Suppressor macrophage treated with lipopolysaccharide for 1 hour (primary cell): ENCODE measurements at places on chromosomes 4 and X.
A peak's percentile ranks its signal among the peaks of the same experiment; 100 is the strongest.

DNA sequence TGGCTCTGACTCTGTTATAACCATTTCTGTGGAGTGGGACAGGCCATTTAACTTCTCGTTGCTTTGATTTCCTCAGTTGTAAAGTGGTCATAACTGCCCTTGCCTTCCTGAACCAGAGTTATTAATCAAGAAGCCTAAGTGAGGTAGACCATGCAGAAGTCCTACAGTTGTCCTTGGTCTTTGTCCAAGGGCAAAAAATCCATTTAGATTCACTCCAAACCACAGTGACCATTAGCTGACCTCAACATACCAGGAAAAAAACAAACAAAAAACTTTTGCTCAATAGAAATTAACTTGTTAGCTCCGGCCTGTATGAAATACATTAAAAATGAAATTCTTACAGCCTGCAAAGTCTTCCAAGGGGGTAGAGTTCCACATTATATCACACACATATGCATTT is 52.7 kb downstream of the TBC1D9 start:
- no peak for DNase-seq

DNA sequence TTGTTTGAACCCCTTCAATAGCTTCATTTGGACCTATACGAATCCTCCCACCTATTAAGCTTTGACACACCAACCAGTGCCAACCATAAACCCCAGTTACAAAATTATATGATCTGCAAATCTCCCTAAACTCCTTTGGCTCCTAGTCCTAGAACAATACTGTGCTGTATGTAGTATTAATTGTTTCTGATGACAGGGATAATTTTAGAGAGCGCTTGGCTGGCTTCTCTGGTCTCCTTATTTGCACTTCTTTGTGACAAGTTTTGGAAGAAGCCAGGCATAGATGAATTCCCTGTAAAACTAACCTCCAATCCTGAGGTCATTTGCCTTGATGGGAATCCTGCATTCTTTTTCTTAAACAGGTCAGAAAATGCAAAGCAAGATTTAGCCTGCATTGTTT is 433.0 kb downstream of the PPARGC1A start:
- DNase-seq: no peak

GRCh38 chr4:152408514-152409327 is 127.2 kb downstream of the FBXW7 start:
- DNase-seq: peak; percentile 70

DNA sequence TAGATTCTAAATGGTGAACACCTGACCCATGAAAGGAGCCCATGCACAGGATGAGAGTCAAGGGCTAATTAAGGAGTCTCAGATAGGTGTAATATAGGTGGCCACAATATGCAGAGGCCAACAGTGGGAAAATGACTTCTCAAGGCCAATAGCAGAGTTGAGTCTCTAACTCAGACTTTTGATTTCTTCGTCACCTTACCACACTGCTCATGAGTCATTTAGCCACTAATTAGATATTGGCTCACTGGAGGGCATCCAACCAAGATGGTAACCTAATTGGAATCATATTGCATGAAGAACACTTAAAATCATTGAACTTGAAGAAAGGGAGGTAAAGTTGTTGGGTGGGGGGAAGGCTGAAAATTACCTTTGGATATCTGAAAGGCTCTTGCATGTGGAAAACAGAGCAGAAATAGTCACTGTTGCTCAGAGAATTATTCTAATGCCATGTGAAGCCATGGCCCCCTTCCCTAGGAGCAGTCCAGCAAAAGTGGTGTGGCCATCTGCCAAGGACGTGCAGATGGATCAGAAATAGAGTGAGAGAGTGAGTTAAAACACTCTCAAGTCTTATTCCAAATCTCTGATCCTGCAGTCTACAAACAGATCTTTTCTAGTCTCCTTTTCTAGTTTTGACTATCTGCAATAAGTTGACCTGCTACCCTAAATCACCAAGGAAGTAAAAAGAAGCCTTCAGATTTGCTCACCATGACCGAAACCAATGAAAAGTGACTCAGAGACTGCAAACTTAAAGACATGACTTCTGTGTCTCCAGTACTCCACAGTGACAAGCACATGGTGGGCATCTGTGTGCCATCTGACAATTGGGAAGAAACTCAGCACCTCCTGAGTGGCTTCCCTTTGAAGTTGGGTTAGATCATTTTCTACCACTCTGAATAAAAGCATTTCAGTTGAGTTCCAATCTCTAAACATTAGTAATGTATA is 93.9 kb upstream of the C1QTNF7 start:
- peak; percentile 29 for DNase-seq

DNA sequence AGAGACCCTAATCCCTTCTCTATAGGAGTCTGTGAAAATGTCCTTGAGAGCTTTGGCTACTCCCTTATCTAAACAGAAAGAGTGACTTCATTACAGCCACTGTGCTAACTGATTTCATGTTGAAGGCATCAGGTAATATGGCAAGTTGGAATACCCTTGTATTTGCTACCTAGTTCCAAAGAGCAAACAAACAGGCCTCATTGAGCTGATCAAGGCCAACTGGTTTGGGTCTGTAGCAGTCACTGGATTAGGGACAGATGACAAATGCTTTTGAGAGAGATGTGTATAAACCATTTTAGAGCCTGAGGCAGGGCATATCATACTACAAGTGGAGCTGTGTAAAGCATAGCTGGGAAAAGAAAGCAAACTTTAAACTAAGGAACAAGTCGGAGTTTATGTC is 22.9 kb upstream of the PDLIM5 start:
- no peak for DNase-seq

DNA sequence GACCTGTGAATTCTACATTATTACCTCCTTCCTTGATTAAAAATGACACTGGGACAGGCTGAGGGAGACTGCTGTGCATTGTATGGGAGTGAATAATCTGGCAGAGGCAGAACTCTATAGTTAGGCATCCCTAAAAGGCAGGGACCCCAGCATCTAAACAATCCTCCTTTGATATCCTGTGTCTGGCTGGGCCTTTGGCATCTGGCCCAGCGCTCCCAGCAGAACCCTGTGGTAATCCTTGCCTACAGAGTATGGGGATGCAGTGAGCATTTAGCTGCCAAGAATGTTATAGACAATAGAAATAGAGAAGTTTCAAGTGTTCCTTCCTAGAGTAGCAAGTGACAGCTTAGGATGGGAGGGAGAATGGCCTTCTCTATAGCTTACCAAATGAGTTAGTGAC is 38.5 kb downstream of the ZCCHC12 start:
- DNase-seq: no peak

GRCh38 chrX:150692831-150693724 is at the start of gene MTMR1:
TSS of gene MTMR1 (plus strand) at chrX:150693396. CDS start at chrX:150693531, 135 bp downstream.
- no peak for DNase-seq

DNA sequence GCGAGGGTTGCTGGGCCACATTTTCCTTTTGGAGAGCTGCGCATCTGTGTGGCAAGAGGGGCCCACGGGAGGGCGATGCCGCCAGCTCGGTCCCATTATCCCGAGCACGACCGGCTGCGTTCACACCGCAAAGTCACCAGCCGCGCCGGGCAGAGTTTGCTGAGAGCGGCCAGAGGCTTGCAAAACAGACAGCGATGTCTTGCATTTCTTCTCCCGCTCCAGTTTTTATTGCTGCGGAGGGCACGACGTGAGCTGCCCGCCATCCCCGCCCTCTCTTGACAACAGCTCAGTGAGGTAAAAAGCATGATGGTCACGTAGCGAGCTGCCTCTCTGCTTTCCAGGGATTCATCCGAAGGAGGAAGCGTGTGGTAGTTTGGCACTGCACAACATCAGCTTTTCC is 102.1 kb upstream of the TENM3 start:
- DNase-seq: no peak

GRCh38 chr4:1116838-1117237 is 3.5 kb upstream of the RNF212 start:
- no peak for DNase-seq

DNA sequence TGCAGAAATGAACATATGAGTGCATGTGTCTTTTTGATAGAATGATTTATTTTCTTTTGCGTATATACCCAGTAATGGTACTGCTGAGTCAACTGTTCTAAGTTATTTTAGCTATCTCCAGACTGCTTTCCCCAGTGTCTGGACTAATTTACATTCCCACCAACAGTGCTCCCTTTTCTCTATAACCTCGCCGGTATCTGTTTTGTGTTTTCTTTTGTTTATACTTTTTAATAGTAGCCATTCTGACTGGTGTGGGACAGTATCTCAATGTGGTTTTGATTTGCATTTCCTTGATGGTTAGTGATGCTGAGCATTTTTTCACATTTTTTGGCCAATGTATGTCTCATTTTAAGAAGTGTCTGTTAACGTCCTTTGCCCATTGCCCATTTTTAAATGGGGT is 218.6 kb upstream of the KCNIP4 start:
- DNase-seq: no peak

DNA sequence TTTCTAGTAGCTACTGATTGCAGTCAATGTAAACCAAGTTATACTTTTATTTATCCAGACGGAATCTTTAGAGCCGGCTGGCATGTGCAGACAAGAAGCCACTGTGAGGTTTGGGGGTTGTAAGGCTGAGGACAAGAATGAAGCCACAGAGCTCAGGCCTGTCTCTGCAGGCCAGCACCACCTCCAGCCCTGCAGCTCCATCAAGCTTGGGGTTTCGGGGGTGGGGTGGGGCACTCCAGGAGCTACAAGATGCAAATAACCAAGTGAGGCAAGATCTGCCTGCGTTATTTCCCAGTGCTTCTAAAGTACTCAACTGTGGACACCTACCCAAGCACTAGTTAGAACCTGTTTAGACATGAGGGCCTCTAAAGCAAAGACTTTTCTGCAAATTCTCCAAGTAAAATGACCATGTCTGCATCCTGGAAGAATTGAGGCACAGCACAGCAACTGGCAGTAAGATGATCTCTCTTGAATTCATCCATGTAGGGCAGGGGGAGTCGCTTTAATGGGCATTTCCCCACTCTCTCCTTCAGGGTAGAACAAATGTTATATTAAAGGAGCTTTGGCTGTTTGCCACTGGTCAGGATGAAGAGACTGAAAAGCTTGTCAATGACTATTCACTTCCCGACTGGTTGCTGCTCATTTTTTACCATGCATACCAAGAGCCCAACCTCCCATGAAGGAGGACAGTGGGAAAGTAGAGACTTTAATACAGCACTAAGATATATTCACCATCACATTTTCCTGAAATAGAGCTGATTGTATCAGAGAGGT is 222.5 kb downstream of the MGST2 start:
- no peak for DNase-seq

DNA sequence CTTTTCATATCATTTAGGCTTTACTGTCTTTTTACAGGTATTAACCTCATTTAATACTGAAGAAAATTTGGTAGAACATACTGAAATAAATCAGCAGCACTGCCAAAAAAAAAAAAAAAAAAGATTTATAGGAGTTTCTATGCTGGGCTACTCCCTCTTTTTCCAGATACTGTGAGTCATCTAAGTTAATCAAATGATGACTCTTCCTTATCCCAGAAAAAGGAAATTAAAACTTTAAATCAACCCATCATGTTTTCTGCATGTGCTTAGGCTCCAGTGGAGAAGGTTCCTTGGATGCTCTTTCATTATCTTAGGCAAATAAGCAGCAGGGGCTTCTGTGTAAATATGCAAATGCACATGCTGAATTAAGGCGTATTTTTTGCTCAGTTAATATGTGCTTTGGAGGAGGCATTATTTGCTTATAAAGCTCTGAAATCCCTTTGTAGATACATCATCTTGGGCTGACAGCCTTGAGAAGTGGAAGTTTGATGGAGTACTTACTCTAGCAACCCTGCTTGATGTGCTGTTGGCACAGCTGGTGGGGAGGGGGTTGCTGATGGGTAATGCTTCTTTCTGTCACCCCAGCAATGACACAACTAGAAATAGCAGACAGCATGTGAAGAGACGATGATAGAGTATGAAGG is 136.1 kb downstream of the C4orf33 start:
- DNase-seq: no peak

- DNase-seq: no peak
Measured at GRCh38 chrX:41409006-41409405, 38.1 kb upstream of the NYX start.

DNA sequence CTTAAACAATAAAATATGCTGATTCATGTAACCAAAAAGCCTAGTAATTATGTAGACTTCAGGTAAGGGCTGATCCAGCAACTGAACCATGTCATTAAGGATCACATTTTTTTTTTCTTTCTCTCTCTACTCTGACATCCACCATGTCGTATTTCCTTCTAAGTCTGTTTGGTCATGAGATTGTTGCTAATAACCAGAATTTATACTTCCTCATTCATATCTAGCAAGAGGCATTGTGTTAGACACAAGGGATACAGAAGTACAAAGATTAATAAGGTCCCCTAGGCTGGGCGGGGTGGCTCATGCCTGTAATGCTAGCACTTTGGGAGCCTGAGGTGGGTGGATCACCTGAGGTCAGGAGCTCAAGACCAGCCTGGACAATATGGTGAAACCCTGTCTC is 24.1 kb downstream of the PHEX start:
- DNase-seq: peak; percentile 23

DNA sequence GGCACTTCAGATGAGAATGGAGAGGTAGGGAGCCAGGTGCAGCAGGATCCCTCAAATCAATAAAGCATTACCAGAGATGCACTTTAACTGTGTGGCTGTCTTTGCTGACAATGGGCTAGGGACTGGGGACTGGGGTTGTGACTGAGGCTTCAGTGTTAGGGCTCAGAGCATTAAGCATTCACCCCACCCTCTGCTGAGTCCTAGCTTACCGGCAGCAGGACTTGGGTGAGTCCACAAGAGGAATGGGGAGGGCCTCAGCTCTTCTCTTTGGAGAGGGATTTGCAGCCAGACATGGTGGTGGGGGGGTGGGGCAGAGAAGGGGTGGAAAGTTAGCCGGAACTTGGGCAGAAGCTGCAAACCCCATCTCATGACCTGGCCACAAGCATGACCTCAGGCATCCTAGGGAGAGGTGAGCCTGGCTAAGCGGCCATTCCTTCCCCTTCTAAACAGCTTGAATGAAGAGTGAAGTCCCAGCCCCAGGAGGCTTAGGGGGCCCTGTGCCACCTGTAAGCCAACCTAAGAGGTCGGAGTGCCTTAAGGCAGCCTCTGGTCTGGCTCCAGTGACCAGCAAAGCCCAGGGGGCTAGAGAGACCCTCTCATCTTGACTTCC is 78.4 kb downstream of the STARD8 start:
- no peak for DNase-seq

- DNase-seq: peak; percentile 18
Measured at GRCh38 chr4:75673959-75674328, 733 bp upstream of the G3BP2 start.

DNA sequence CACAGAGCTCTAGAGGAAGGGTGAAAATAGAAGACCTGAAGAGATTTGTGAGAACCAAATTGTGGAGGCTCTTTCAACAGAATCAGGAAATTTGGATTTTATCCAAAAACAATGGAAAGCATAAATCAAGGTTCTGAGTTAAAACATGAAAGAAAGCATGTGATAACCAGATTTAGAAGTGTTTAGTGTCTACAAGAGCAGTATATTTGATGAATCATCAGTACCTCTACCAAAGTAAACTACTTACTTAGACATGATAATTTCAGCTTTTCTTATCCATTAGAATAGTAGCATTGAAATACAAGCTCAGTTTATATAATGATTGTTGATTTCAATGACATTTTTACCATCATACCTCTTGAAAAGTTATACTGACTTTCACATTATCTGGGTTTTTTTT is 25.9 kb upstream of the INTU start:
- no peak for DNase-seq
